Left renal cortex interstitium (tissue), 4 donors: ENCODE measurements at places on chromosomes 1 and 21. TPM values are rescaled to one million over a fixed set of nuclear protein-coding genes. Genes with fewer than 3 reads are reported as not detected.

The ESPN gene
- 26.5 TPM for polyA plus RNA-seq

DNA sequence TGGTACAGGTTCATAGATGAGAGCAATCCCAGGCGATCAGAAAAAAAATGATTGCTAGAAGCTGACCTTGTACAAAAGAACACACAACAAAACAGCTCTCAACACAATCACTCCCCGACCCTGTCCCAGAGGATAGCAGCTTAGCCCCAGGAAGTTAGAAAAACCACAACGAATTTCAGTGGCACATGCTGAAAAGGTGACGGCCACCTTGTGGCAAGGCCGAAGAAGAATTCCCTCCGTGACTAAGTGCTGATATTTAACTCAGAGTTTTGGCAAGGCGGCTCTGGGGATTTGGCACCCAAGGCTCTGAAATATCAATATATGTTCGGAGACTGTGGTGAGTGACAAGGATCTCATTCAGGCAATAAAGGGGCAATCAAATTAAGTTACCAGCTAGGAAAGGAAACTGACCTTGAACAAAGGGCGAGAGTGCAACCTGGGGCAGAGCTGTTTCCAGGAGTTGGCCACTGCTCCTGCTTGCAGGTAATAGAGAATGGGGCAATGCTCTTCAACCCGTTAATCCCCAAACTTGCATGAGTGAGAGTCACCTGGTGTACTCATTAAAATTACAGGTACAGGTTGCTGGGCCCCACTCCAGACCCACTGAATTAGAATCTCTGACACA is 96.2 kb downstream of the BEND5 start:
- DNase-seq, result no peak

GRCh38 chr1:232845406-232845955 is 40.3 kb downstream of the MAP10 start:
- no peak for DNase-seq

- no peak for DNase-seq
Observed at GRCh38 chr21:36330904-36331303, 10.9 kb downstream of the MORC3 start.

The GBP7 gene
- 0.17 TPM for polyA plus RNA-seq
